A549 treated with RU486 at 1 μM for 4 hours (cell line): ENCODE measurements at places on chromosomes 2 and 18. TPM values are rescaled to one million over a fixed set of nuclear protein-coding genes. Genes with fewer than 3 reads are reported as not detected.

The ZSWIM2 gene
- total RNA-seq: not detected in 5 replicates

The IL1B gene
- total RNA-seq: 0.34 to 0.58 TPM (median 0.41 TPM) in 4 of 5 replicates, not detected in the other

The OSBPL1A gene
- 11.3 to 16.2 TPM (median 11.8 TPM) in 5 replicates for total RNA-seq

The DYNC2LI1 gene
- total RNA-seq: 11.9 to 19.3 TPM (median 14.9 TPM) in 5 replicates

The HJURP gene
- total RNA-seq: 76.2 to 89.5 TPM (median 80.6 TPM) in 5 replicates

The ONECUT2 gene
- 0.21 to 0.48 TPM (median 0.37 TPM) in 5 replicates for total RNA-seq

The SIX2 gene
- total RNA-seq: 0.08 to 0.36 TPM (median 0.19 TPM) in 5 replicates

The IL18RAP gene
- 0.05 TPM in 1 of 5 replicates, not detected in the others for total RNA-seq

The COPS7B gene
- 33.1 to 43.4 TPM (median 41.0 TPM) in 5 replicates for total RNA-seq

The MXD1 gene
- total RNA-seq: 1.1 to 2.4 TPM (median 2.0 TPM) in 5 replicates

The MBD5 gene
- total RNA-seq: 3.5 to 7.5 TPM (median 5.3 TPM) in 5 replicates

The ADRA2B gene
- 0.06 to 0.10 TPM (median 0.06 TPM) in 4 of 5 replicates, not detected in the other for total RNA-seq

The MALL gene
- total RNA-seq: 133 to 157 TPM (median 142 TPM) in 5 replicates

The CTIF gene
- 11.4 to 17.6 TPM (median 12.4 TPM) in 5 replicates for total RNA-seq

The HTR2B gene
- total RNA-seq: 0.06 to 0.11 TPM (median 0.06 TPM) in 3 of 5 replicates, not detected in the others

The SLC9A2 gene
- 1.9 to 3.4 TPM (median 3.1 TPM) in 5 replicates for total RNA-seq

The AGBL5 gene
- 29.3 to 32.7 TPM (median 31.2 TPM) in 5 replicates for total RNA-seq

The FOXI3 gene
- total RNA-seq: not detected in 5 replicates

The EPB41L3 gene
- 0.10 to 0.44 TPM (median 0.24 TPM) in 5 replicates for total RNA-seq

The DSG1 gene
- total RNA-seq: not detected in 5 replicates

The TFCP2L1 gene
- total RNA-seq: 0.95 to 1.3 TPM (median 1.2 TPM) in 5 replicates

The PCARE gene
- not detected in 5 replicates for total RNA-seq

The CXCR4 gene
- total RNA-seq: 0.29 to 0.65 TPM (median 0.42 TPM) in 5 replicates

The VSNL1 gene
- total RNA-seq: not detected in 5 replicates

The REG3A gene
- not detected in 5 replicates for total RNA-seq

The PASK gene
- 6.3 to 8.6 TPM (median 6.9 TPM) in 5 replicates for total RNA-seq

The AQP12A gene
- total RNA-seq: not detected in 5 replicates

The MYCN gene
- total RNA-seq: not detected in 5 replicates

The CFC1 gene
- not detected in 5 replicates for total RNA-seq

The SRD5A2 gene
- 0.02 TPM in 2 of 5 replicates, not detected in the others for total RNA-seq

The ADNP2 gene
- total RNA-seq: 10.0 to 12.1 TPM (median 11.6 TPM) in 5 replicates

The CNRIP1 gene
- total RNA-seq: 2.2 to 3.2 TPM (median 2.4 TPM) in 5 replicates

The KLF11 gene
- total RNA-seq: 3.2 to 6.7 TPM (median 5.4 TPM) in 5 replicates
